ENCODE measurements at places on chromosomes 3 and 15. TPM values are rescaled to one million over a fixed set of nuclear protein-coding genes. Genes with fewer than 3 reads are reported as not detected.

CYP8B1 gene
- not detected for total RNA-seq

ERC2 gene
- total RNA-seq: 1.0 TPM

SEMA3F gene
- 2.1 TPM for total RNA-seq

PLA2G4E gene
- total RNA-seq: 0.52 TPM

SPTBN5 gene
- 1.0 TPM for total RNA-seq

CD200R1 gene
- 5.7 TPM for total RNA-seq

GP5 gene
- total RNA-seq: under 0.01 TPM

DGKG gene
- 2.6 TPM for total RNA-seq

All from skeletal muscle tissue (tissue), 5 donors.